ENCODE measurements at places on chromosomes 7 and 10.

GRCh38 chr10:108000365-108000764 is 835.9 kb upstream of the SORCS1 start:
- no peak for DNase-seq

- DNase-seq = no peak
These were observed 7.1 kb upstream of the KCNIP2 start for GRCh38 chr10:101850749-101851148.

DNA sequence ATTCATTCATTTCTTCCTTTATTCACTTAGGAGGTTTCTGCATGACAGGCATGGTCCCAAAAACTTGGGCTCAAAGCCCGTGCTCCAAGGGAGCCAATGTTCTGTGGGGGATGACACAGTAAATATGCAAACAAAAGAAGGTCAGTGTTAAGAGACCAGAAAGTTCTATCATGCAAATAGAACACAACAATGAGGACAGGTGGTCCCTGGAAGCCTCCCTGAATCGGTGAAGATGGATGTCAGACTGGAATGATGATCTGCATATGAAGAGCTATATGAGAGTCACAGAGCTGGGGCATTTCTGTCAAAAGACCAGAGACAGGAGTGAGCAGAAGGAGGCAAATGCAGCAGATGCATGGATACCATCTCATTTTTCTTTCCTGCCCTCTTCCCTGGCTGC is 129.0 kb downstream of the ABCA13 start:
- no peak for DNase-seq

GRCh38 chr7:155255621-155256020 is 42.1 kb upstream of the INSIG1 start:
- DNase-seq = no peak

DNA sequence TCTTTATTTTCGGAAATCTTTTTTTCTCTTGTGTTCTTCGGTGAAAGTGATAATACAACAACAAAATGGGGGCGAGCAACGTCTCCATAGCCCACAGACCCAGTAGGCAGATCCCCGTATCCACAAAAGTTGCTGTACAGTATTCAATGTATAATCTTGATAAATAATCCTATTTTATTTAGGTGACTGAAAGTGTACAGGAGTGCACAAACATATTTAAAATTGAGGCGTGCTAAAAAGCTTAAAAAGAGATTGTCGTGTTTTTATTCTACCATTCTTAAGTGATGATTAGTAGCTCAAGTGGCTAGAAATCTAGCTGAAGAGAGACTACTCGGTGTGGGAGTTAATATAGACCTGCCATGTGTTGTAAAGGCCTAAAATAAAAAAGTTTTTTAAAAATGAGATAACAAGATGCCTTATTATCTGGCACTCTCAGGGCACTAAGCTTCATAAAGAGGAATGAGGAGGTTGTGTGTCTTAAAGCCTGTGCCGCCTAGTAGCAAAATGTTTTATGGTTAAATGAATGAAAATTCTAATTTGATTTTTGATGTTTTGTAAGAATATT is 1.6 kb downstream of the CAPZA2 start:
- no peak for DNase-seq

GRCh38 chr10:100338434-100339036 is 8.5 kb upstream of the SCD start:
- peak; percentile 61 for DNase-seq

Measured in mesenchymal stem cell (in vitro differentiated cells and primary cell).